NCI-H1694 (cell line): ENCODE measurements at places on chromosomes 6 and 20.

DNA sequence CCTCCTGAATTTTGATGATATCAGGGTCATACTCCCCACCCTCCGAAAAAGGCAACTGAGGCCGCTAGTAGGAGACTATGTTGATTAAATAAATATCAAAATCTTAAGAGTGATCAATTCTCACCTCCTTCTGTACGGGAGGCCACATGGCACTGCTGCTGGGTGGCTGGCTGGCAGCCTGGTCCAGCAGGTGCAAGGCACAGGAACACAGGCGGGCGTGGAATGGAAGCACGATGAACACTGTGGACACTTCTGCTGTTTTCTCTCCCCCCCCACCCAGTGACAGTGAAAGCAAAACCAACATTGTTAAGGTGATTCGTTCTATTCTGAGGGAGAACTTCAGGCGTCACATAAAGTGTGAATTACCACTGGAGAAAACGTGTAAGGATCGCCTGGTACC, 9.7 kb upstream of the CLDN20 start:
- DNase-seq: no peak

- no peak for DNase-seq
Measured at GRCh38 chr20:44754554-44754953, 8.9 kb downstream of the KCNK15 start.

- no peak for DNase-seq
Measured at GRCh38 chr20:36344517-36345132, 38.5 kb downstream of the DLGAP4 start.

DNA sequence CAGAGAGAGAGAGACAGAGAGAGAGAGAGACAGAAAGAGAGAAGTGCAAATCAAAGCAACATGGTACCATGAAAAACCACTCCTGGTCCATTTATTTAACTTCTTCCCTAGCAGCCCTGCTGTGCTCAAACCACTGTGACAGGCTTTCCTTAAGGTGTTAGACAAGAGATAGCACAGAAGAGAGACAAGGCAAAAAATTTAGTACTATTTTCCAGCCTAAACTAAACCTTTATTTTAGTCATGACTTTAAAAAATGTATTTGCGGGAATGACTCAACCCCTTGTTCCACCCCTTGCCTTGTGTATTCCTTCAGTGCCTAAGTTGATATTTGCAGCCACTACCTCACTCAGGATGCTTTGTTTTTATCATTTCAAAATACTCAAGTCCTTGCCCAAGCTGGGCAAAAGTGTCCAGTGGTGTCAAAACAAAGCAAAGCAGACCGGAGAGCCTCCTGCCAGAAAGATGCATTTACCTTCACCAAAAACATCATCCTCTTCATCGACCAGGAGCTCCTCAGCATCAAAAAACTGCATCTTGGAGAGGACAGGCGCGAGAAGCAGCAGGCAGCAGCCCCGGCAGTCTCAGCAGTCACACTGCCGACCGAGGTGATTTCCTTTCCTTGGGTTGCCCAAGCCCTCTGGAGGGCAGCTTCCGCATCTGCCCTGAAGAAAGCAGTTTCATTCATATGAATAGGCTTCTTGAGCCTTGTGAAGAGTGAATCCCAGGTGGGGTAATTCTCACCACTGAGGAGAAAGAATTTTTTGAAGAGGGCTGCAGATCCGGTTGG, at the start of gene RIPOR2:
RIPOR2 (minus strand) TSS at position 595 of the 787 bp plus-strand sequence; CDS start at position 533, 62 bp downstream.
- DNase-seq: no peak

DNA sequence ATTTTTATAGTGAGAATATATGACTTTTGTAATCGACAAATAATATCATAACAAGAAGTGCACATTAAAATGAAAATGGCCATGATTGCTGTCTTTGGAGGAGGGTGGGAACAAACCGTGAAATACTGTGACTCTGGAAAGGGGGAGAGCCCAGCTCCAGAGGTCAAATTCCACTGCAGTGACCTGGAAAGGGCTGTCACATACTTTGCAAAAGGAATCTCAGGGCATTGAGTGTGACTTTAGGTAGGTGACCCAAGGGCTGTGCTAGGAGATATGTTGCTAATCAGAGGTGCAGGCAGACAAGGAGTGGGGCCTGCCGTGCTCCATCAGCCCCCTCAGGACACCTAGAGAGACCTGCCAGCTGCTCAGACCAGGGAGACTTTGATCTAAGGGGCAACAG, 28.1 kb upstream of the BMP7 start:
- no peak for DNase-seq

DNA sequence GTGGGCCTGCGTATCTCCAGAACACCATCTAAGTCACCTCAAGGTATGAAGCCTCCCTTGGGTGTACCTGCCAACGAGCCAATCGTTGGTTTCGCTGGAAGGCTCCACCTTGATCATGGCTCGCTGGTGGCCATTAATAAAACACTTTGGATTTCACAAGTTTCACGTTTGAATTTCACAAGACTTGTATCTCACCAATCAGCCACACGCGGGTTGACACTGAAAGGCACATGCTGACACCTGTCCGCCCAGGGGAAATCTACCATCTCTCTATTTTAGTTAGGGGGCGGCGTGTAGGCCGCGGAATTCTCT, 586 bp upstream of the HMGA1 start:
- DNase-seq: no peak

- DNase-seq: no peak
Measured at GRCh38 chr6:43982084-43982625, 145.1 kb downstream of the MRPL14 start.

GRCh38 chr6:26332408-26332807, 32.6 kb upstream of the BTN3A2 start:
- DNase-seq: no peak

DNA sequence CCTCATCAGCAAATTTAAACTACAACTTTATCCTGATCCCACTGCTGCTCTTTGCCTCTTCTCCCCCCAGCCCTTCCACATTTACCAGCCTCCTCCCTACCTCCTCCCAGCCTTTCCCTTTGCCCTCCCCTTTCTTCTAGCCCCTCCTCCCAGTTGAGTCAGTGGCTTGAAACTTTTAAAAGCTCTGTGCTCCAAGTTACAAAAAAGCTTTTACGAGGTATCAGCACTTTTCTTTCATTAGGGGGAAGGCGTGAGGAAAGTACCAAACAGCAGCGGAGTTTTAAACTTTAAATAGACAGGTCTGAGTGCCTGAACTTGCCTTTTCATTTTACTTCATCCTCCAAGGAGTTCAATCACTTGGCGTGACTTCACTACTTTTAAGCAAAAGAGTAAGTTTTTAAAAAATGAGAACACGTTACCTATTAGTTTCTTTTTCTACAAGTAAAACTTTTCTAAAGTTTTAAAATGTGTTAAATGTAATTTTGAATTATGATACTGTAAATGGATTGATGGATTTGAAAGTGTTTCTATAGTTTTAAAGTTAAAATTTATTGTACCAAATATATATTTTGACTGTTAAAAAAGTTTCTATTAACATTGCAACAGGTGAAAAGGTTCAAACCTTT, at the start of gene GJA1:
GJA1 (plus strand) TSS at position 203 of the 626 bp plus-strand sequence. CDS start 11,202 bp downstream, outside the sequence.
- DNase-seq: no peak

- DNase-seq: no peak
Measured at GRCh38 chr20:36094497-36094896, 60.0 kb upstream of the EPB41L1 start.

DNA sequence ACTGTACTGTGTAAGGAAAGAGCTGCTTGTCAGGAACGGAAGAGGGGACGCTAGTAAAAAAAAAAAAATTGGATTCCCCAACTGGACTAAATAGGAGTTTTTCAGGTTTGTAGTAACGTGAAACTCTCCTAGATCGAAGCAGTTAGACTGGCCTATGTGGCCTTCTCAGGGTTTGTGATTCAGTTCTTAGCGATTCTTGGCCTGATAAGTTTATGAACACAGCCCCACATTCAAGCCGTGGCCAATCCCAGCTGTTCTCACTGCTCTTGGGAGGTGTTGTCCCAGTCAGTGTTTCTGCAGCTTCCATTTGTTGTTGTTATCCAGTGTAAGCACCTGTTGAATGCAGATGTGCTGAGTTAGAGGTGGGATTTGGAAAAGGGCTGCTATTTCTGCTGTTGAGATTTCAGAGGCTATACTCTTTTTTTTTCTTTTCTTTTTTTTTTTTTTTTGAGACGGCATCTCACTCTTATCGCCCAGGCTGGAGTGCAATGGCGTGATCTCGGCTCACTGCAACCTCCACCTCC, 29.7 kb downstream of the TAF8 start:
- DNase-seq: no peak

DNA sequence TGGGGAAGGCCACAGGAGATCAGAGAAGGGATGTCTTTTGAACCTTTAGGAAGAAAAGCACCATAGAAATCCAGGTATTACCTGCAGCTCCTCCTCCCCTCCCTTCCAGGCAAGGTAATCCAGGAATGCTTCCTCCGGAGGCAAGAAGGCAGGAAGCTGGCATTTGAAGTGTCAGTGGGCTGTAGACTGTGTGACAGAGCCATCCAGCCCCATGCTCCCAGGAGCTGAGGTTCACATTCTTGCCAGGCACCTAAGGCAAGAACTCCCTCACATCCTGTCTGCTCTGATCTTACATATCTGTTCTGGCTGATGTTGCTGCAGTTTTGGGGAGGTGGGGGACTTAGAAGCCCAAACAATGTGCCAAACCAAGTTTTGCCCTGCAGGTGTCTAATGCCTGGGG, 27.8 kb upstream of the SCUBE3 start:
- no peak for DNase-seq

DNA sequence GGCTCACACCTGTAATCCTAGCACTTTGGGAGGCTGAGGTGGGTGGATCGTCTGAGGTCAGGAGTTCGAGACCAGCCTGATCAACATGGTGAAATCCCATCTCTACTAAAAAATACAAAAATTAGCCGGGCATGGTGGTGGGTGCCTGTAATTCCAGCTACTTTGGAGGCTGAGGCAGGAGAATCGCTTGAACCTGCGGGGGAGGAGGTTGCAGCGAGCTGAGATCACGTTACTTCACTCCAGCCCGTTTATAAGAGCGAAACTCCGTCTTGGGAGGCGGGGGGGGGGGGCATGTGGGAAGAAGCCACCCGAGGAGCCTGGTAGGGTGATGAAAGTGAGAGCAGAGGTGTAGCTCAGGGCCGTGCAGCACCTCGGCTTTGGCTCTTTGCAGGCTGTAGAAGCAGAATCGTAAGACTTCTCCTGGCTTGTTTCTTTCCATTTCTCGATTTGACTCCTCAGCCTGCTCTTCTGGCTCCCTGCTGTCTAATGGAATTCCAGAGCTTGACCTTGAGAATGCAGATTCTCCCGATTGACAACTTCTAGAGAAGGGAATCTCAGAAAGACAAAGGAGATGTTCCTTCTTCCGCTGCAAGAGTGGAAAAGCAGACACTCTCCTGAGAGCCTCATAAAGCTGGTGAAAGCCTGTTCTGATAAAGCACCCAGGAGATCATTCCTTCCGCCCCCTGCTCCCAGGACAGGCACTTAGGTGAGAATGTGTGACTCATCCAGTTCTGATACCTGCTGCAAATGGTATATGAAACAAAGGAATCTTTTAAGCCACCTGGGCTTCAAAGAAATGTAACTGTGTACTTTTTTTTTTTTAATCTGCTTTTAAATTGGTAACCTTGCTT, 26.0 kb upstream of the PPP1R16B start:
- no peak for DNase-seq
